ENCODE measurements at places on chromosomes 1 and 21.
A peak's percentile ranks its signal among the peaks of the same experiment; 100 is the strongest.

- peak; percentile 82 for DNase-seq
Measured at GRCh38 chr1:63674238-63674864, 81.1 kb downstream of the PGM1 start.

GRCh38 chr1:162835157-162835899, 25.6 kb downstream of the CCDC190 start:
- no peak for DNase-seq

- no peak for DNase-seq
Measured at GRCh38 chr21:15853126-15853525, 123.3 kb downstream of the USP25 start.

GRCh38 chr1:38784452-38785284, 74.9 kb downstream of the RRAGC start:
- no peak for DNase-seq

GRCh38 chr1:68889471-68889870, 392.6 kb upstream of the DEPDC1 start:
- DNase-seq = no peak

DNA sequence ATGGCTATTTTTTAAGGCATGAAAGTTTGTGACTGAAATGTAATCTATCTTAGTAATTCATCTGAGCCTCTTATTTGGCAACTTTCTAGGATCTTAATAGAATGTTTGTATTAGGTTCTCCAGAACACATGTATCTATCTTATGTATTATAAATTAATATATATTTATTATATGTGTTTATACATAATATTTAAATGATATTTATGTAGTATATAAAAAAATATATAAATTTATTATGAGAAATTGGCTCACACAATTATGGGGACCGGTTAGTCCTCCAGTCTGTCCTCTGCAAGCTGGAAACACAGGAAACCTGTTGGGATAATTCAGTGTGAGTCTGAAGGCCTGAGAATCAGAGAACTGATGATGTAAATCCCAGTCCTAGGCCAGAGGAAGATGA, 155.7 kb downstream of the AMY1C start:
- no peak for DNase-seq

- DNase-seq = no peak
Measured at GRCh38 chr21:37849506-37850102, 66.7 kb downstream of the KCNJ6 start.

DNA sequence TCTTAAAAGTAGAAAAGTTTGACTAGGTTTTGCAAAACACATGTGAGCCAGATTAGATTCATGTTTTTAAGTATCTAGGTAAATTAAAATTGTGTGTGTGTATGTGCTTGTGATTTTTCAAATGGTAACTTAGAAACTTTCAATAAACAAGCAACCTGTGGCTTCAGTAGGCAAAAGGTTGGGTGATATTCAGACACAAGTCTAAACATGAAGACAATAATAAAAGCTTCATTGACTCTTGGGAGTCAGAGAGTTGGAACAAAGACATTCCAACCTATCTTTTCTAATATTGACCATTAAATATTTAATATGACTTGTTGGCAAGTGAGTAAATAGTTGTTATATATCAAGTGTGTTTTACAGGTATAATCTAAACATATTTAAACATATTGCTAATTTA, 1049.6 kb upstream of the ADGRL4 start:
- no peak for DNase-seq

GRCh38 chr1:77954521-77954920, 24.4 kb downstream of the FUBP1 start:
- no peak for DNase-seq

GRCh38 chr1:37288900-37289299, 185.5 kb upstream of the ZC3H12A start:
- DNase-seq = no peak

GRCh38 chr1:43225168-43225567, 44.6 kb upstream of the TMEM125 start:
- DNase-seq = no peak

GRCh38 chr1:53296117-53296749, 31.6 kb downstream of the LRP8 start:
- no peak for DNase-seq

DNA sequence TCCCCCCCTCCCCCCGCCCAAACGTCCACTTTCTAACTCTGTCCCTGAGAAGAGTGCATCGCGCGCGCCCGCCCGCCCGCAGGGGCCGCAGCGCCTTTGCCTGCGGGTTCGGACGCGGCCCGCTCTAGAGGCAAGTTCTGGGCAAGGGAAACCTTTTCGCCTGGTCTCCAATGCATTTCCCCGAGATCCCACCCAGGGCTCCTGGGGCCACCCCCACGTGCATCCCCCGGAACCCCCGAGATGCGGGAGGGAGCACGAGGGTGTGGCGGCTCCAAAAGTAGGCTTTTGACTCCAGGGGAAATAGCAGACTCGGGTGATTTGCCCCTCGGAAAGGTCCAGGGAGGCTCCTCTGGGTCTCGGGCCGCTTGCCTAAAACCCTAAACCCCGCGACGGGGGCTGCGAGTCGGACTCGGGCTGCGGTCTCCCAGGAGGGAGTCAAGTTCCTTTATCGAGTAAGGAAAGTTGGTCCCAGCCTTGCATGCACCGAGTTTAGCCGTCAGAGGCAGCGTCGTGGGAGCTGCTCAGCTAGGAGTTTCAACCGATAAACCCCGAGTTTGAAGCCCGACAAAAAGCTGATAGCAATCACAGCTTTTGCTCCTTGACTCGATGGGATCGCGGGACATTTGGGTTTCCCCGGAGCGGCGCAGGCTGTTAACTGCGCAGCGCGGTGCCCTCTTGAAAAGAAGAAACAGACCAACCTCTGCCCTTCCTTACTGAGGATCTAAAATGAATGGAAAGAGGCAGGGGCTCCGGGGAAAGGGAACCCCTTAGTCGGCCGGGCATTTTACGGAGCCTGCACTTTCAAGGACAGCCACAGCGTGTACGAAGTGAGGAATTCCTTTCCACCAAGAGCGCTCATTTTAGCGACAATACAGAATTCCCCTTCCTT, 158.1 kb downstream of the RUNX1 start:
- peak; percentile 42 for DNase-seq

GRCh38 chr1:89271341-89272015, 1.2 kb downstream of the GBP5 start:
- no peak for DNase-seq

DNA sequence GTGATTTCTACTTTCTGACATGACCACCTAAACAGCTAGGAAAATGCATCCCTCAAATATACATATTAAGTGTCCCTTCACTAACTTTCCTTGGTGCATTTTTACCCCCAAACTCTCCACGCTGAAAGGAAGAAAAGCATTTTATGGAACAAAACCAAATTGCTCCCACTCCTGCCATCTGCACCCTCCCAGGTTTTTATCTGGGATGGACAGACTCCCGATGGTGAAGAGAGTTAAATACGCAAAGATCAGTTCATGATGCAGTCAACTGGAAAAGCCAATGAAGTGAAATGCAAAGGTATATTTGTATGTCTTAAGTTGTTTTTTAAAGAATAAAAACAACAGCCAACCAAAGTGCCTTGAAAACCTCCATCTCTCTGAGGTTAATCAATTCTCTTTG, 2.7 kb downstream of the DSTYK start:
- DNase-seq = no peak

- DNase-seq = no peak
Measured at GRCh38 chr1:168700575-168701268, 28.3 kb downstream of the DPT start.

DNA sequence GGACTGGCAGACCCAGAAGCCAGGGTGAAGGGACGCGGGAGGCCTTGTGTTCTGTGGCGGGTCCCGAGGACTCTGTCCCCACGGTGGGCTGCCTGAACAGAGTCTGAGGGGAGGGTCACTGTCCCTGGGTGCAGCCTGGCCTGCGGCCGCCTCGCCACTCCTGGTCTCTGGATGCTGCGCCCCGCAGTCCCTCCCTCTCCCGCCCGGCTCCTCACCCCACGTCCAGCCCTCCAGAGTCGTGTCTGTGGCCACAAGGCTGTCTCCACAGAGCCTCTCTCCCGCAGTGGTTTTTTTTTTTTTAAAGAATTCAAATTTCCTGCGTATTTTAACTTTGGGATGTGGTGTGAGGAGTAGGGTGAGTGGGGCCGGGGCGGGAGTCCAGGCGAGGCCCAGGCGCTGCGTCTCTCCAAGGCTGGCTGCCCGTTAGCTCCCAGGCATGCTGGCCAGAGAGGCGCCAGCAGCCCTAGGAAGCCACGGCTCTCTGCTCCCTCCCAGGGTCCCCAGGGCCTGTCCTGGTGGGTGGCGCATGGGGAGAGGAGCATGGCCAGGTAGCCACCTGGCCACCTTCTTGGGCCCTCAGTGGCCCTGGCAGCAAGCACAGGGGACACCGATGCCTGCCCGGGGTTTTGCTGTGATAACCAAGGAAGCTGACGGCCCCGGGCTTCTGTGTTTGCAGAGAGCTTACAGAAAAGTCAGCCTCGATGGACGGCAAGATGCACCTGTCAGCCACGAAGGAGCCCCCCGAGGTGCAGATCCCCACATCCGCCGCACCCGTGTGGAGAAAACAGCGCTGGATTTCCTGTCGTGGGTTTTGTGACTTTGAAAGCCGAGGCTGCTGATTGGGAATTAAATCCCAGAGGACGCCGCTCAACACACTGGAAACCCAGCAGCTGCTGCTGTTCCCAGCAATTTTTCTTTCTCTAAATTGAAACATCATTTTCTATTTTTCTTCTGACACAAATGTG, 72.8 kb downstream of the MORN1 start:
- no peak for DNase-seq

- no peak for DNase-seq
Measured at GRCh38 chr1:108511764-108512163, 48.1 kb upstream of the EEIG2 start.

GRCh38 chr1:166628259-166628658, 211.0 kb upstream of the POGK start:
- DNase-seq = no peak

- DNase-seq = peak; percentile 94
Measured at GRCh38 chr1:10474613-10475507, at the start of gene PEX14. Gene PEX14 (plus strand): TSS chr1:10474950. CDS start chr1:10474967, 17 bp downstream.

DNA sequence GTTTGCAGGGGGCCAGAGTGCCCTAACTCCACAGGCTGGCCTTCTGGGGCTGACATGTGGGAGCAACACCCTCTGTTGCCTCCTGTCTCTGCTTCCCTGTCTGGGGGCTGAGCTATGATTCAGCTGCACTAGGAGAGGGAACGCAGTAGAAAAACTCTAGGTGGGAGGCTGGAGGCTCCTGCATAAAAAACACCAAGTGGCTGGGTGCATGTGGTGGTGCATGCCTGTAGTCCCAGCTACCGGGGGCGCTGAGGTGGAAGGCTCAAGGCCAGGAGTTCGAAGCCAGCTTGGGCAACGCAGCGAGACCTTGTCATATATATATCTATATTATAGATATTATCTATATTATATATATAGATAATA, 5.6 kb downstream of the KIF17 start:
- no peak for DNase-seq

- DNase-seq = peak; percentile 70
Measured at GRCh38 chr1:224175617-224176016, 7.4 kb upstream of the DEGS1 start.

DNA sequence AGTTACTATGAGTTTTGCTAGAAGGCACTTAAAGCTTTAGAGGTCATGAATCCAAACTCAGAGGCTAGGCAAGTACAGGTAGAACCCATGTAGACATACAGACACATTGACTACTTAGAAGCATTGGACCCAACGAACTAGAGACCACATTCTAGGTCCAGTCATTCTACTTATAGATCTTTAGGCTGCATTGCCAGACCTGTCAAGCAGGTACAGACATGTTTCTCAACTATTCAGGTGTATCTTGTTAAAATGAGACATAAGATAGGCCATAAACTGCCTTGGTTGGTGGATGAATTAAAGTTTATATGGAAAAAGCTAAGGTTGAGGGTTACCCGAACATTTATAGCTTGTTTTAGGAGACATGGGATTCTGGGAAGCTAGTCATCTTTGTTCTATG, 6.5 kb downstream of the ZP4 start:
- DNase-seq = no peak

DNA sequence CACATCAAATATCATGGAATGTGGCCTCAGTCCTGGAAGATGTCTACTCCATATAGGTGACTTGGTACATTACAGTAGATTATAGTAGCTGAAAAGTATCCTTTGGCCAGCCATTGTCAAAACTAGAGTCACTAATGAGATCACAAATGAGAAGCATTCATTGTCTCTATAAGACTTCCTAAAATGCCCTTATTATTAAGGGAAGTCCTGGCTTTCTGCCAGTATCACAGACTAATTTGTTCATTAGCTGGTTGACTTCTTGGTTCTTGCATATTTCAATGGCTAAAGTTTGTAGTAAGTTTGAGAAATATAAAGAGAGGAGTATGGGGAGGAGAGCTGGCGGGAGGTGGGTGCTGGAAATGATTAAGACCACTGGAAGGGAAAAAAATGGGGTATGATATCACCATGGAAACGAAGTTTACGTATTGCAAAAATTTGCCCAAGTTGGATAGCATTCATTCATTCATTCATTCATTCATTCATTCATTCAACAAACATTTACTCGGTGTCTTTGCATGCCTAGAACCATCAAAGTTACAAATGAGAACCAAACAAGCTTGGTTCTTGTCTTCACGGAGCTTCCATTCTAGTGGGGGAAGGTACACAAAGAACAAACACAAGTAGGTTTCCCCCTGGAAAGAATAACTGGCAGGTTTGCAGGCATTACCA, 11.7 kb upstream of the B3GALNT2 start:
- no peak for DNase-seq

- peak; percentile 84 for DNase-seq
Measured at GRCh38 chr1:159197561-159198557, 6.8 kb upstream of the ACKR1 start.

- no peak for DNase-seq
Measured at GRCh38 chr1:76294482-76295194, 220.1 kb downstream of the ST6GALNAC3 start.

GRCh38 chr1:247829656-247830055, 5.7 kb upstream of the OR14A16 start:
- DNase-seq = no peak

DNA sequence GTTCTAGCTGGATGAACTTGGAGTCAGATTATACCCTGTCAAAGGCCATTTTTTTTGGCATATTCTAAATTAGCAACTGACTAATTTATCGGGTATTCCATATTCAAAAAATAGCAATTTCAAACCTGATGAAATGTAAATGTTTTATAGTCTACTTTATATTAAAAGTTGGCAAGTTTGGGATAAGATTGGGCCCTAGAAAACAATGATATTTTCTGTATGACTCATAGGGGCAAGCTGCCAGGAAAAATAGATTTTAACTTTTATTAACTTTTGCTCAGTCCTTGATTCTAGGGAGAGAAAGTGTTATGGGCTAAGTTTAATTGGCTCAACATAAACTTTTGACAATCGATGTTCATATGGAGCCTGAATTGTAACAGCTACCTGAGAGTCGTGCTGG, 576.9 kb upstream of the B3GALT2 start:
- no peak for DNase-seq

DNA sequence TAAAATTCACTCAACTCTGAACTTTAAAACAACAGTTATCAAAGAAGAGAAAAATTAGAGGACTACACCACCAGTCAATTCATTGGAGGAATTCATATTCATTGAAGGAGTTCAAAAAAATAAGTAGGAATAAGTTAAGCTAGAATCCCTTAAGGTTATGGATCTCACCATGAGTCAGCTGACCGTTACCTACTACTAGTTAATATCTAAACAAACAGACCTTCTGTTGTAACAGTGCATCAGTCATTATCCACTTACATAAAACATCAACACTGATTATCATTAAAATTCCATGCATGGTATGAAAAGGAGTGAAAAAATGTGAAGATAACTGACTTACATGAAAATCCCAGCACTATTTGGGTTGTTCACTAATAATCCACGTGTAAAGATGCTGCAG, 44.9 kb downstream of the FOXJ3 start:
- DNase-seq = no peak

GRCh38 chr1:930633-931138, 7.0 kb downstream of the SAMD11 start:
- DNase-seq = no peak

GRCh38 chr1:227330279-227331076, 12.2 kb upstream of the CDC42BPA start:
- DNase-seq = no peak
